Skin of body (tissue), 3 donors: ENCODE measurements at places on chromosomes 5 and 9. TPM values are rescaled to one million over a fixed set of nuclear protein-coding genes. Genes with fewer than 3 reads are reported as not detected.
A peak's percentile ranks its signal among the peaks of the same experiment; 100 is the strongest.

Gene PLPPR1
- 1.5 TPM for total RNA-seq

Gene UBE2QL1
- 0.89 TPM for total RNA-seq

Gene FBXO10
- total RNA-seq: 6.3 TPM

Gene IFNA2
- total RNA-seq: not detected

Gene TPD52L3
- total RNA-seq: not detected

Gene NOTCH1
- total RNA-seq: 47.7 TPM

Gene CRB2
- 0.10 TPM for total RNA-seq

Gene APBB3
- 14.8 TPM for total RNA-seq

Gene NR5A1
- total RNA-seq: not detected

Gene STPG3
- not detected for total RNA-seq

Gene OR13C9
- not detected for total RNA-seq

Gene ARSI
- 2.6 TPM for total RNA-seq

Gene DDX4
- total RNA-seq: not detected

Gene OBP2B
- 0.30 TPM for total RNA-seq

Gene ZNF879
- 4.6 TPM for total RNA-seq

Gene SH3RF2
- total RNA-seq: 9.8 TPM

GRCh38 chr9:82404196-82404870 is 415.8 kb downstream of the SPATA31D1 start:
- DNase-seq: no peak

- no peak for DNase-seq
Observed at GRCh38 chr9:95053611-95054570, 263.6 kb downstream of the FANCC start.

GRCh38 chr5:124697501-124697900 is 48.9 kb downstream of the ZNF608 start:
- DNase-seq: peak; percentile 82

GRCh38 chr5:58455066-58455465 is 4.8 kb downstream of the PLK2 start:
- no peak for DNase-seq

DNA sequence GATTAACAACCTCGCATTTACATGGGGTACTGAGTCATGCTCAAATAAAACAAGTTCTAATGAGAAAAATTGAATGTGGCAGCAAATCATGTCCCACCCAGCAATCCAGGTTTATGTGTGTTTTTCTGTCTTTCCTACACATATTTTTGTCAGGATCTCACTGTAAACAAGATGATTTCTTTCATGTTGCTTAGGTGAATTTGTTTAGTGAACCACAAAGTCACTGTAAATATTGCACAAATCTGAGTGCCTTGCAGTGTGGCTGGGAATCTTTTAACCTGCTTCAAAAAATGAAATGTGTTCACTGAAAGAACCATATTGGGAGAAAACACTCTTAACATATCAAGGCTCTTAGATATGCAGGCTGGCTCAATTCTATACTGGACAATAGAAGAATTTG is 23.1 kb upstream of the ZCCHC7 start:
- DNase-seq: no peak

- DNase-seq: no peak
Observed at GRCh38 chr5:40547557-40547956, 132.2 kb upstream of the PTGER4 start.

DNA sequence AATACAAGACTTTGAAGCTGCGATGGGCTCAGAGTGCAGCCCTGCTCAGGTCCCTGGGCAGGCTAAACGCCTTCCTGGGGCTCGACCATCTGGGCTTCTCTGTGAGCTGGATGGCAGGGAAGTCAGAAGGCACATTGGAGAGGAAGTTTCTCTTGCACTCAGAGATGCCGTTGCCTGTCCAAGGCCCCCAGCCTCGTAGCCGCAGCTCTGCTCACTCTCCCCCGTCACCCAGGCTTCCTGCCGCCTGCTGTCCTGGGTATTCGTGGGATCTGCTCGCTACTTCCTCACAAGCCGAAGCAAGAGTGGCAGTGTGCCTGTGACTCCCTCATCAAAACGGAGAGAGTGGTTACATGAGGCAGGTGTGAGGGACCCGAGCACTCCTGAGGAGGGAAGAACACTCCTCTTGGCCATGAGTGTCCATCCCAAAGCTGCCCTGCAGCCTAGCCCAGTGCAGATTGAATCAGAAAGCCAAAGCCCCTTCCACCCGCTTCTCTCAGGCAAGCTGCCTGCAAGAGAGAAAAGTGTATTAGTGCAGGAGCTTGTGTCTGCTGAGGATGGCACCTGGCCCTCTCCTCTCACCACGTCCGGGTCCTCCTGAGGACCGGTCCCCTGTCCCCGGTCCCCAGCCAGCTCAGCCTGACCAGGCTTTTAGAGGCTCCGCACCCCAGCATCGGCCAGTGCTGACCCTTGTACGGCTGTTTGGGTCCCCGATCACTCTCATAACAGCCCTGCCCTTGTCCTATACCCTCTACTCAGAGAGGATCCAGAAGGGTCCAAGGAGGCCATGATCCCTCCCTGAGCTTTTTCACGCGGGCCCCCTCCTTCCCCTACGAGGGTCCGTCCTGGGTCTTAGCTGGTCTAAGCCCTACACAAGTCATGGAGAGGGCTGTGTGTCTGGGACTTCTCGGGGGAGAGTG is 7.3 kb downstream of the FCN2 start:
- DNase-seq: no peak

GRCh38 chr5:77641963-77642737 is 3.6 kb upstream of the OTP start:
- no peak for DNase-seq

DNA sequence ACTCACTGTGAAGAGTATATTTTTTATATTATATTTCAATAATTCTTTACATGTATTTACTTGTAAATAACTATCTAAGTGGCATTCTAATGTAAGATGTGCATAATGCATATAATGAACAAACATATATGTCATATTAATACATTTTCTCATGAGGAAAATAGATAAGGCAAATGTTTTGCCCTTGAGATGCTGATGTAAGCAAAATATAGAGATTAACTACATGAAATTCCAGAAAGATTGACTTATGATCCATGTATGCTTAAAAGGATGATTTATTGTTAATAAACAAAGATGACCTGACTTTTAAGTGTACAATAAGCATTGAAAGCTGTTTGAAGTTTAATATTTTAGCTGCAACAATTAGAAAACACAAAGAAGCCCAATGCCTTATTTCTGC is 559.9 kb downstream of the PTPRD start:
- DNase-seq: no peak

GRCh38 chr9:34140853-34141252 is 14.4 kb upstream of the DCAF12 start:
- no peak for DNase-seq

GRCh38 chr9:3664044-3664443 is 138.2 kb upstream of the RFX3 start:
- peak; percentile 19 for DNase-seq

- no peak for DNase-seq
Observed at GRCh38 chr9:97803167-97804058, 49.6 kb upstream of the FOXE1 start.

- DNase-seq: no peak
Observed at GRCh38 chr5:62268234-62268633, 37.8 kb upstream of the KIF2A start.

- DNase-seq: no peak
Observed at GRCh38 chr5:139971202-139971725, 71.8 kb downstream of the NRG2 start.

DNA sequence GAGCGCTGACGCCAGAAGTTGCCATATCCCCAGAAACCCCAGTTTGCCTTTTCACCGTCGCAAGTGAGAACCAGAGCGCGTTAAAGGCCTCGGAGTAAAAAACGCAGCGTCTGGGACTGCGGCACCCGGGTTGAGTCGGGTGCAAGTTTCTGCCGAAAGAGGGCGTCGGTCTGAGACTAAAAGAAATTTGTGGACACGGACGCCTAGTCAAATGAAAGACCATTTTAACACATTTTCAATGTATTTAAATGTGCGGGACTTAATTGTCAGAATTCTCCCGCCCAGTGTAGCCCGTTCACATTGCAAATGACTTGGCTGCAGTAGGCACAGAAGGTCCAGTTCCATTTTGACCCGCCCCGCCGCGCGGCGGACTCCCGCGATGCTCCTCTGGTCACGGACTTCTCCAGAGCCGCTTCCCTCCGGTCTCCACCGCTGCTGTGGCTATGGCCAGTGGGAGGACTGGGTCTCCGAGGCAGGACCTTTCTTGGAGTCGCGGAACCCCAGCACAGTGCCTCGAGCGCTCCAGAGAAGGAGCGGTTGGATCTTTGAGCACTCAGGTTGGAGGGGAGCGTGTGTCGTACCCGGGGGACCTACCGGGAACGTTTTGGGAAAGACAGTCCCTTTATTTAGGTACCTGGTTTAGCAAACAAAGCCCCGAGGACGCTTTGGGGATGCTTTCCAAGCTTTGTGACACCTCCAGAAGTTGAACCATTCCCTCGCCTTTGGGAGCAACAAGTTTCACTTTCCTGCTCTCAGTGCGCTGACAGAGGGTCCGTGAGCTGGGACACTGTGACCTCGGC is 1.2 kb upstream of the NPR3 start:
- DNase-seq: peak; percentile 70

DNA sequence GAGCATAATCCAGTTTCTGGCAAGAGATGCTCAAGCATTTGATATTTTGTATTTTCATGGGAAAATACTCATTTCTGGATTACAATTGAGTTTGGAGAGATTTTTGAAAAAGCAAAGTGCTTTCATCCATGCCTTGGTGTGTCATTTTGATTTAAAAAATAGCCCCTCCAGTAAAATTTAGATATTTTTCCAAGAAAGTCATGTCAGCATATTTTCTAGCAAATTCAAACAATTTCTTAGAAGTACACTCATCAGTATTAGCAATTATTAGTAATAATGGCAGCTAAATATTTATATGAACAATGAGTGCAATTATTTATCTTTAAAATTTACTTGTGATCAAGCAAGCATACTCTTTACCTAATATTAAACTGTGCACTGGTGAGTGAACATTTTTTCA is 102.2 kb upstream of the TMEM161B start:
- DNase-seq: no peak

DNA sequence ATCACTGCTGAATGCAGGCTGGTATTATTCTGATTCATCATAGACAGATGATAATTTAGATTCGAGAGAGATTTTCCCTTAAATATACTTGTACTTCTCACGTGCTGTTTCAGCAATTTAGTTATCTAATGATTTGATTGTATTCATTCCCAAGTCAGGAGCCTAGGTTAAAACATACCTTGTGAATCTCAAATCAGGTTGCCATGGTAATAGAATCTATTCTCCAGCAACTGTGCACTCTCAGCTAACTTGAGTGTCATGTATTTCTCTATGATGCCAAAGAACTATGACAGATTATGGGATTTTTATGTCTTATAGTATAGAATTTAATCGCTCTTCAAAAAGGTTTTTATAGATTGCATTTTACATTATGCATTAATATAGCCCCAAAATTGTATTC is 315.3 kb downstream of the GABRG2 start:
- DNase-seq: no peak

GRCh38 chr5:11619339-11620024 is 284.8 kb downstream of the CTNND2 start:
- DNase-seq: no peak

- no peak for DNase-seq
Observed at GRCh38 chr5:148206620-148207019, 3.8 kb downstream of the SPINK6 start.
